ENCODE measurements at places on chromosomes 6 and 20.

- peaks cover 8% of the 10 kb centered on the region for H3K4me1 ChIP-seq
- H3K36me3 ChIP-seq = no peaks in the 10 kb centered on the region
- H3K27me3 ChIP-seq = peaks cover 78% of the 10 kb centered on the region
- no peak overlapping the region for H3K27ac ChIP-seq
- peak overlapping the region; percentile 80 for H3K4me3 ChIP-seq
Measured at GRCh38 chr6:50815436-50816114, 3.1 kb upstream of the TFAP2B start.

DNA sequence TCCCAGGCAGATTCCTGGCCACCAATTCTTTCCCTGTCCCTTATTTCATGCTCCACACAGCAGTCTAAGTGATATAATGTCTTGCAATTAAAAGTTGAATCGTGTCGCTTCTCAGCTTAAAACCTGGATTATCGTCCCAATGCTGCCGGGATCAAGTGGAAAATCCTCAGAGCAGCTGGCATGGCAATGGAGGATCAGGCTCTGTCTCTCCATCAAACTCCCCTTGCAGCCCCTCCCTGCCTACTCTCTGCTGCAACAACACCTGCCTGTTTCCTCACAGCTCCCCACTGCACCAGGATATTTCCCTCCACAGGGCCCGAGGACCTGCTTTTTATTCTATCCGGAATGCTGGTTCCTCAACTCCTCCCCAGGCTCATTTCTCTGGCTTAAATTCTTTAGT is 277.1 kb downstream of the SYNE1 start:
- H3K36me3 ChIP-seq = peaks cover 19% of the 10 kb centered on the region
- H3K27me3 ChIP-seq = no peaks in the 10 kb centered on the region
- H3K27ac ChIP-seq = no peak overlapping the region
- no peak overlapping the region for H3K4me3 ChIP-seq
- H3K4me1 ChIP-seq = no peaks in the 10 kb centered on the region
- DNase-seq = no peak

DNA sequence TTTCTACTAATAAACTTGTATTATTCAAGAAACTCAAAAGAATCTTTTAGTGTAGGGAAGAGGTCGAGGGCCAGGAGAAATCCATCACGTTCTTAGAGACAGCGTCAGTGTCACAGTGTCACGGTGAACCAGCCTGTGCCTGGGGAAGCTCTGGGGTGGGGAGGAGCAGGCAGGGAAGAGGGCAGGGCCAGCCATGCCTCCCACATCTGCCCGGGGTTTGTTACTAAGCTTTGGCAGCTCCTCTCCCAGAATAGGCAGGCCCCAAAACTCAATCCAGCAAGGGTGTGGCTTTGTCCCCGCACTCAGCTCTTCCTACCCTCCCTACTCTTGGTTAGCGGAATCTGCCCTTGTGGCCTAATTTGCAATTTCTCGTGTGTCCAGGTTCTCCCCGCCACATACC is 72.9 kb downstream of the TCP11 start:
- peaks cover 14% of the 10 kb centered on the region for H3K36me3 ChIP-seq
- H3K27me3 ChIP-seq = no peaks in the 10 kb centered on the region
- DNase-seq = no peak
- no peak overlapping the region for H3K27ac ChIP-seq
- peaks cover 13% of the 10 kb centered on the region for H3K4me1 ChIP-seq

- no peak overlapping the region for H3K4me3 ChIP-seq
- peaks cover 6% of the 10 kb centered on the region for H3K4me1 ChIP-seq
- peaks cover 3% of the 10 kb centered on the region for H3K27me3 ChIP-seq
- H3K27ac ChIP-seq = no peak overlapping the region
- no peaks in the 10 kb centered on the region for H3K36me3 ChIP-seq
Measured at GRCh38 chr20:19749618-19750071, 8.4 kb upstream of the RIN2 start.

GRCh38 chr6:145081677-145082076 is 653.6 kb downstream of the EPM2A start:
- H3K4me1 ChIP-seq = no peaks in the 10 kb centered on the region
- no peaks in the 10 kb centered on the region for H3K27me3 ChIP-seq
- DNase-seq = no peak
- no peaks in the 10 kb centered on the region for H3K36me3 ChIP-seq
- no peak overlapping the region for H3K27ac ChIP-seq

DNA sequence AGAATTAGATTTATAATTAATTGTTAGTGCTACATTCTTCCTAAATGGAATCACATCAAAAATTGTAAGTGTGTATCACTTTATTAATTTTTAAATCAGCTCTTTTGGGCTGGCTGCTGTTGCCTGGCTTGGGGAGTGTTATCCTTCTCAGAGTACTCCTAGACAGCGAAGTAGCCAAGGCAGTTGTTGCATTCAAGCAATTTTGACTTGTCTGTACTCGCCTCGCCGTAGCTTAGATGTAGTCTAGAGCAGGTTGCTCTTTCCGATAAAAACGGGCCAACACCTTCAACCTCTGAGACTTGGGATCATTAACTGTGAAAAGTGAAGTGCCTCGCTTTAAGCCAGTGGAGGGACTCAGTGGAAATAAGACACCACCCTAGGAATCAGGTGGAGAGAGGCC is 151.3 kb downstream of the FARS2 start:
- no peaks in the 10 kb centered on the region for H3K4me1 ChIP-seq
- DNase-seq = no peak
- no peak overlapping the region for H3K27ac ChIP-seq
- H3K36me3 ChIP-seq = peaks cover 7% of the 10 kb centered on the region
- H3K4me3 ChIP-seq = no peak overlapping the region

DNA sequence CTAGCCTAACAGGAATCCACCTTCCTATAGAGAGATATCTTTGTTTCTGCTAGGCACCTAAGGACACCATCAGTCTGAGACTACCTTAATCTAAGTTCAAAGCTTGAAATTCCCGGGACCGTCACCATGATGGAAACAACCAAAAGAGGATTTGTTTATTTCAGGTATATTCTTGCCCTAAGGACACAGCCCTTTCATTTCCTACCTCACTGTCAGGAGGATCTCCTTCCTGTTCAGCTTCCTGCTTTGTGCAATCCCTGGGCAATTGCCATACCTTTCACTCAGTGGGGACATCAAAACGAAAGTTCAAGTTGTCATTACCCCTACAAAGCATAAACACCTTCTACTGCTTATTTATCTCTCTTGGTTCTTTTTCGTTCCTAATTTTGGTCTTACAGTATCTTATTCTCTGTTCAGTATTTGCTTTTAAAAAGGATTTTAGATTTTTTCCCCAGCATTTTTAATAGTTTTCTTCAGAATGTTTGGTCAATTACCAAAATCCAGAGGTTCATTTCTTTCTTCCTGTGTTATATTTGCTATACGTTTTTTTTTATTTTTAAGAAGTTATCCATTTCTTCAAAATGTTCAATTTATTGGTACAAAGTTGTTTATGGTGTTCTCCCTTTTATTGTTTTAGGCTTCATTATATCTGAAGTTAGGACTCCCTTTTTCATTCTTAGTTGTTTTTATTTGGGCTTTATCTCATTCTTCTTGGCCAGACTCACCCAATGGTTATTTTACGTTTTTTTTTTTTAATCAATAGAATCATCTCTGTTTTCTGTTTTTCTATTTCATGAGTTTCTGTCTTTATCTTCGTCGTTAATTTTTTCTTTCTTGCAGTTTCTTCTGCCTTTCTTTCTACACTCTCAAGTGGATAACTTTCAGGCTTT is 13.0 kb upstream of the TBPL1 start:
- no peaks in the 10 kb centered on the region for H3K4me1 ChIP-seq
- no peak overlapping the region for H3K27ac ChIP-seq
- DNase-seq = no peak
- H3K27me3 ChIP-seq = no peaks in the 10 kb centered on the region

GRCh38 chr20:24289737-24290481 is 179.5 kb upstream of the SYNDIG1 start:
- H3K36me3 ChIP-seq = no peaks in the 10 kb centered on the region
- no peak overlapping the region for H3K4me3 ChIP-seq
- H3K4me1 ChIP-seq = no peaks in the 10 kb centered on the region

DNA sequence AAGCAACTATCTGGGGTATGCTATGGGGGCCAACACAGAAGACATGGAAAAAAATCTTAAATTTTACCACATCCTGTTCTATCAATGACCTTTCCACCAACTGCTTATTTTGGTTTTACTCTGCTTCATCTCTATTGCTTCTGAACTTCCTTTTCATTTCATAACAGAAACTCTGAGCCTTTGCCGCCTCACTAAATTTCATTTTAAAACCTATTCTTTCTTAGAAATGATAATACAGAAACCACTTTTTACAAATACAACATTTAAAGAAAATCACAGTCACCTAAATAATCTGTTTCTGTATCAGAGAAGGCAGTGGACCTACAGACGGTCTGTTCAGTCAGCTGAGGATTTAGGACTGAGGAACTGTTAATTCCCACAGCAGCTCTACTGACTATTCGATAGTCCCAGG is 117.5 kb downstream of the KCNQ5 start:
- H3K4me3 ChIP-seq = no peak overlapping the region
- no peaks in the 10 kb centered on the region for H3K27me3 ChIP-seq
- H3K4me1 ChIP-seq = no peaks in the 10 kb centered on the region
- DNase-seq = no peak
- no peak overlapping the region for H3K27ac ChIP-seq

- no peak for DNase-seq
- H3K4me3 ChIP-seq = no peak overlapping the region
- no peaks in the 10 kb centered on the region for H3K27me3 ChIP-seq
- H3K36me3 ChIP-seq = no peaks in the 10 kb centered on the region
- H3K4me1 ChIP-seq = peaks cover 3% of the 10 kb centered on the region
Measured at GRCh38 chr6:68368845-68369244, 266.2 kb upstream of the ADGRB3 start.

- H3K27me3 ChIP-seq = no peaks in the 10 kb centered on the region
- no peak overlapping the region for H3K4me3 ChIP-seq
- H3K36me3 ChIP-seq = peaks cover 6% of the 10 kb centered on the region
- no peak overlapping the region for H3K27ac ChIP-seq
- DNase-seq = no peak
Measured at GRCh38 chr6:25675167-25675566, 23.2 kb downstream of the SCGN start.

- H3K36me3 ChIP-seq = no peaks in the 10 kb centered on the region
- no peaks in the 10 kb centered on the region for H3K4me1 ChIP-seq
- peak overlapping the region; percentile 65 for H3K27ac ChIP-seq
- DNase-seq = no peak
- peaks cover 12% of the 10 kb centered on the region for H3K27me3 ChIP-seq
- no peak overlapping the region for H3K4me3 ChIP-seq
Measured at GRCh38 chr20:48153523-48153922, 368.2 kb upstream of the SULF2 start.

DNA sequence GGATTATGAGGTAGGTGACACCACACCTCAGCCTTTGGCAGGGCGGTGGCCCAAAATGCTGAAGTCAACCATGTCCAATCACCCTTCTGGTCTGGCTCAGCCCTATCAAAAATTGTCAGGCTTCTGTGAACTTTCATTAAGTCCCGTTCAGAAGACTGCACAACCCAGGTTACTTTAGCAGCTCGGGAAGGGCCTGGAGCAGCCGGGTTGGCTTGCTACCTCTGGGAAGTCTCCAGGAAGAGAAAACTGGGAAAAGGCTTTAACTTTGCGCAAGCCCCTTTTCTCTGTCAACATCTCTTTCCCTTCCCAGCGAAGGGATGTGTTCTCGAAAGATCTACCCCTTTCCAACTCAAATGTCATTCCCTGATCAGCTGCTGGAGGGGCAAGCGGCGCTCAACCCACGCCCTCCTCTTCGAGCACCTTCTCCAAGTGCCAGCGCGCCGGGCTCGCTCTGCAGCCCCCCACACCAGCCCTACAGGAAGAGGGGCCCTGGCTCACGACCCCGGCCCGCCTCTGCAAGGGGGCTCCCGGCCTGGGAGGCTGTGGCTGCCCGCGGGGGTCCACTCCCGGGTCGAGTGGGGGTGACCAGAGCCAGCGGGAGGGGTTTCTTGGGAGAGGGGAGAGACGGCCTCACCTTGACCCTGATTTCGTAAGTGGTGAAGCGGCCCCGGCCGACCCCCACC is 573 bp downstream of the SNX3 start:
- no peaks in the 10 kb centered on the region for H3K27me3 ChIP-seq
- peaks cover 6% of the 10 kb centered on the region for H3K4me1 ChIP-seq
- peaks cover 4% of the 10 kb centered on the region for H3K36me3 ChIP-seq
- H3K27ac ChIP-seq = peak overlapping the region; percentile 92
- DNase-seq = no peak
- H3K4me3 ChIP-seq = peak overlapping the region; percentile 80

- H3K4me3 ChIP-seq = no peak overlapping the region
- H3K4me1 ChIP-seq = no peaks in the 10 kb centered on the region
- H3K27me3 ChIP-seq = no peaks in the 10 kb centered on the region
- H3K36me3 ChIP-seq = no peaks in the 10 kb centered on the region
- no peak overlapping the region for H3K27ac ChIP-seq
Measured at GRCh38 chr6:64874776-64875175, 832.2 kb downstream of the EYS start.

DNA sequence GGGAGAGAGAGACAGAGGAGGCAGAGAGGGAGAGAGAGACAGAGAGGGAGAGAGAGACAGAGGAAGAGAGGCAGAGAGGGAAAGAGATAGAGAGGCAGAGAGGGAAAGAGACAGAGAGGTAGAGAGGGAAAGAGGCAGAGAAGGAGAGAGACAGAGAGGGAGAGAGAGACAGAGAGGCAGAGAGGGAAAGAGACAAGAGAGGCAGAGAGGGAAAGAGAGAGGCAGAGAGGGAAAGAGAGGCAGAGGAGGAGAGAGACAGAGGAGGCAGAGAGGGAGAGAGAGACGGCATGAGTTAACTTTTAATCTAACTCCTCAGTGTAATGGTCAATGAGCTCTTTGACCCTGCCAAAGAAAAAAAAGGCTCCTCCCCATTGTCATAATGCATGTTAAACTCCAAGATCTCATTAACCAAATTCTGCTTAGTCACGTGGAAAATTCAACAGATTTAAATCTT is 7.1 kb downstream of the ELOVL2 start:
- H3K4me3 ChIP-seq = no peak overlapping the region
- peaks cover 13% of the 10 kb centered on the region for H3K4me1 ChIP-seq
- no peak for DNase-seq
- H3K36me3 ChIP-seq = no peaks in the 10 kb centered on the region
- H3K27ac ChIP-seq = no peak overlapping the region

- peaks cover 16% of the 10 kb centered on the region for H3K4me1 ChIP-seq
- H3K27me3 ChIP-seq = peaks cover 35% of the 10 kb centered on the region
- no peak for DNase-seq
- no peak overlapping the region for H3K4me3 ChIP-seq
Measured at GRCh38 chr6:158475344-158476302, 84.3 kb upstream of the TMEM181 start.
